ENCODE measurements at places on chromosomes 11 and 22.

DNA sequence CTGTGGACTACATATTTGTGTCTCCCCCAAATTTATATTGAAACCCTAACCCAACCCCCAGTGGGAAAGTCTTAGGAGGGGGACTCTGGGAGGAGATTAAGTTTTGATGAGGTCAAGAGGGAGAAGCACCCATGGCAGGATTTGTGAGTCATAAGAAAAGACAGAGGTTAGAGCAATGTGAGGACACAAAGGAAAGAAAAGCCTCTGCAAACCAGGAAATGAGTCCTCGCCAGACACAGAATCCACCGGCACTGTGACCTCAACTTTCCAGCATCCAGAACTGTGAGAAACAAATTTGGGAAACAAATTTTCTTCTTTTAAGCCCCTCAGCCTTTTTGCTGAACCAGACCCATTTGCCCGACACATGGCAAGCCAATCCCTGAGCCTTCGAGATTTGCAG is 397.0 kb downstream of the NTM start:
- no peak for DNase-seq

DNA sequence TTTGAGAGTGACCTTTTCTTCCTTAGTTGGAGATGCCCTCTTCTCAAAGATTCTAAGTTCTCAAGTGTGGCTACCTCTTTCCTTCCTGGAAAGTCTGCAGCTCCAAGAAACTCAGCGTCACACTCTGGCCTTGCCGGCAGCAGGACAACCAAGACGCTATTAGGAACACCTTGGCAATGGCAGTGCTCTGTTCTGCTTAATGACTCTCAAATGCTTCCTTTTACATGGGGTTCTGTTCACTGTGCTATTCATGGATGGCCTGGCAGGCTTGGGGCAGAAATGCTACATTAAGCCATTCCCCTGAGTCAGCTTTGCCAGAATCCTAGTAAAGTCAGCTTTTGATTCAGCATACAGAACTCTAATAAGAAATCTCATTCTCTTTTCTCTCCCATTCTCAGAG is 25.9 kb downstream of the LARGE2 start:
- DNase-seq = no peak

- no peak for DNase-seq
These were observed 332.4 kb downstream of the TBC1D22A start for GRCh38 chr22:47094861-47095330.

DNA sequence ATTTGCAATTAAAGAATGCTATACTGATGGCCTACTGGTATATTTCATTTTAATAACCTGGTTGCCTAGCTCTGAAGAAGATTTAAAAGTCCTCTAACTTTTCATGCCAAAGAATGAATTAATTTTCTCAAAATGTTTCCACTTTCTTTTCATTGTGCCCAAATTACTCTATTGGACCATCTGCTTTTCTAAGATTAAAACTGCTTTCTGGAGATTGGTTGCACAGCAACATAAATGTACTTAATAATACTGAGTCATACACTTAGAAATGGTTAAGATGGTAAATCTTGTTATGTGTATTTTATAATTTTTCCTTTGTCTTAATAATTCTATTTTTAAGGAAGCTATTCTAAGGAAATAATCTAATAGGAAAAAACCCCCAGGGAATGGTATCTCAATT is 150.2 kb downstream of the SWAP70 start:
- DNase-seq = no peak

- DNase-seq = no peak
These were observed 25.1 kb upstream of the FJX1 start for GRCh38 chr11:35593143-35593542.

DNA sequence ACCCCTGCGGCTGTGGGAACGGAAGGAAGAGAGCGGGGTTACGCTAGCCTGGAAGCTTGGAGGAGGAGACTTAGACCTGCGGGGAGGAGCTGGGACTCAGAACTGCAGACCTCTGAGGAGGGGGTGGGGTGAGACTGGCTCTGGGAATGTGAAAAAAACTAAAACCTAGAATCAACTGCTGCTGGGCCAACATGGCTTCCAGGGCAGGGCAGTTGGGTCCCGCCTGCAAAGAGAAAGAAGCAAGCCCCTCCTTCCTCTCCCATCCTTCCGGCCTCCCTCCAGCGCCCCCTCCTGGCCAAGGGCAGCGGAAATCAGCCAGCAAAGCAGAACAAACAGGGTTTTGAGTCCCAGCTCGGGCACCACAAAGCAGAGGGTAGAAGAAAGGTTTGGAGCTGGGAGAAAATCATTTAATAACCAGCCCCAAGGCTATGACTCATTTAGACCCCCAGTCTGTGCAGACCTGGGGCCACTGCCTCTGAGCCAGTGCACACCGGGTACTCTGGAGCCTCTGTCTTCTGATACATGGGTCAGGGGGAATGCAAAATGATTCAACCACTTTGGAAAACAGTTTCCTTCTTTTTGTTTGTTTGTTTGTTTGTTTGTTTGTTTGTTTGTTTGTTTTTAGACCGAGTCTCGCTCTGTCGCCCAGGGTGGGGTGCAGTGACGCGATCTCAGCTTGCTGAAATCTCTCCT is 7.3 kb upstream of the NCF4 start:
- peak; percentile 50 for DNase-seq

DNA sequence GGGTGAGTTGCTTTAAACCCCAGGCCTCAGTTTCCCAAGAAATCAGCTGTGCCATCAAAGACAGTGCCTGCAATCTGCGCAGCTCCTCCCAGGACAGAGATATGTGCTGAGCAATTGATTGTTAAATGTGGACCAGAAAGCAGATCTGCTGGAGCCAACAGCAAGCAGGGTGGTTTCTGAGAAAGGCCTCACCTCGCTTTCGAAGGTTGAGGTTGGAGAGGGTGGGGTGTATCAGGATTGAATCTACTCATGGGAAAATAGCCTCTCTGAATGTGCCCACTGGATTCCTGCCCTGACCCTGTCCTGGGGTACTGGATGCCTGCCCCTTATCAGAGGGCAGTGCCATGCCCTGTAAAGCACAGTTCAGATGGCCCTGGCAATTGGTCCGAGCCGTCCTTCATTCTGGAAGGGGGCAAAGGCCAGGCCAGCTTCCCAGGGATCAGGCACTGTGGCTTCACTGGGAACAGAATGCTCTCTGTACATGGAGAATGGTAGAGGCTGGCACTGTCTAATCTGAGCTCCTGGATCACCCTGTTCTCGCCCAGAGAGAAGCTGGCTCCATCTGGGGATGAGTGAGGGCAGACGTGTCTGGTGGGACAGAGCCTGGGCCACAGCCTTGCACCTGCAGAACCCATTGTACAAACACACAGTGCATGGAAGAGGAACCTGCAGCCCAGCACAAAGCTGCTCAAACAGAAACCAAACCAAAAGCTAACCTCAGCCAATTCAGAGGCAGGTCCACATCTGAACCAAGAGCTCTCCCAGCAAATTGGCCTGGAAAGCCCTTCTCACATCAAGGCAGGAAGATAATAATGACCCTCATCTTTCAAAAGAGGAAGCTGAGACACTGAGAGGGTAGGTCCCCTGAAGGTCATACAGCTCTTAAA is 15.2 kb downstream of the DHCR7 start:
- no peak for DNase-seq

DNA sequence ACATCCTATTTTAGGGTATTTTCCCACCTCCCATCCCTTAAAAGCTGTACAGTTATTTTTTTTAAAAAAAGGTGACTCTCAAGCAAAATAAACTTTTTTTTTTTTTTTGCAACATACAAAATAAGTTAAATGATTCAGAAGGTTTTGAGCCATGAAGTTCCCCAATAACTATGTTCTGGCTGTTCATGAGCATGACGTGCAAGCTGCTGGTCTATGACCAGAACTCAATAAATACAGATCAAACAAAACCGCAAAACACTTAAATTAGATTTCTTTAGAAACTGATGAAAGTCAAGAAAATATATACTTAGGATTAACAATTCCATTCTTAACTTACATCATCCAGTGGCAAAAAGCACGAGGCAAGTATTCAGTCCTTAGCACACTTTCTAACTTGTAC is 24.1 kb upstream of the CLNS1A start:
- DNase-seq = no peak

GRCh38 chr11:117489999-117490679 is 162.5 kb downstream of the CEP164 start:
- no peak for DNase-seq

- DNase-seq = no peak
These were observed 35.9 kb downstream of the PIK3C2A start for GRCh38 chr11:17171916-17172315.

DNA sequence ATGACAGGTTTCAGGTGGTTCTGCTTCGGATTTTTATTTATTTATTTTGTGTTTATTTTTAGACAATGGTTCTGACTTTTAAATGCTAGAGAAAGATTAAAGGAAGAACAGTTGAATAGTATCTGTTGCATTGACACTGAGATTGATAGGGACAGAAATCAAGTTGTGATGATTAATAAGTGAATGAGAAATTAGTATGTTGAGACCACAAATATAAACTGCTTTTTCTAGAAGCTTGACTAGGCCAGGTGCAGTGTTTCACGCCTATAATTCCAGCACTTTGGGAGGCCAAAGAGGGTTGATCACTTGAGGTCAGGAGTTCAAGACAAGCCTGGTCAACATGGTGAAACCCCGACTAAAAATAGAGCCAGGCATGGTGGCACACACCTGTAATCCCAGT is 65.1 kb upstream of the TNRC6B start:
- no peak for DNase-seq

DNA sequence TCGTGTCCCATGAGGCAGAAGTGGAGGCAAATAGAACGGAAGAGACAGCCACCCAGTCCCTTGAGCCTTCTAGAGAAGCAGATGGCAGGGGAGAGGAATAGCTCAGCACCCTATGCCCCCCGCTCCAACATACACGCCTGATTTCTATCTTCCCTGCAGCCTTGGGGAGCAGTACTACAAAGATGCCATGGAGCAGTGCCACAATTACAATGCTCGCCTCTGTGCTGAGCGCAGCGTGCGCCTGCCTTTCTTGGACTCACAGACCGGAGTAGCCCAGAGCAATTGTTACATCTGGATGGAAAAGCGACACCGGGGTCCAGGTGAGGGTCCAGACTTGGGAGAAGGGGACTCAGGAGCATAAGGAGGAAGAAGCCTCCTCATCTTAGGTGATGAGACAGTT is 6.6 kb downstream of the DPF2 start:
- no peak for DNase-seq

- no peak for DNase-seq
These were observed 62.5 kb downstream of the NAT10 start for GRCh38 chr11:34167961-34168360.

GRCh38 chr11:32382339-32383049 is 52.8 kb downstream of the WT1 start:
- DNase-seq = no peak

- DNase-seq = no peak
These were observed 476 bp downstream of the ARHGAP32 start for GRCh38 chr11:129191649-129192048.

DNA sequence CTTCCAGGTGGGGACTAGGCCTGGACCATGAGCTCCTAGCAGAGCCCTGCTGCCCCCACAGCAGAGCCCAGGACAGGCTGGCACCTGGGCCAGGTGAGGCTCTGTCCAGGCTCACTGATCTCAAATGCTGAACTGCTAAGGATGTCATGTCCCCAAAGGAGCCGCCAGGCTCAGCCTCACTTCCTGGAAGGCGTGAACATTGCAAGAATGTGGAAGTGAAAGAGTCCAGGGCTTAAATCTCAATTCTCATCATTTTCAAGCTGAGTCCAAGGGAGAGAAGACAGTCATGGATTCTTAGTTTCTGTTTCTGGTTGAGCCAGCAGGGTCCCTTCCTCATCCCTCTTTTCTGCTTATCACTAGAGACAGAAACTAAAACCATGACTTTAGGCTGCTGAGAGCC is 5.0 kb downstream of the ASCL2 start:
- no peak for DNase-seq

DNA sequence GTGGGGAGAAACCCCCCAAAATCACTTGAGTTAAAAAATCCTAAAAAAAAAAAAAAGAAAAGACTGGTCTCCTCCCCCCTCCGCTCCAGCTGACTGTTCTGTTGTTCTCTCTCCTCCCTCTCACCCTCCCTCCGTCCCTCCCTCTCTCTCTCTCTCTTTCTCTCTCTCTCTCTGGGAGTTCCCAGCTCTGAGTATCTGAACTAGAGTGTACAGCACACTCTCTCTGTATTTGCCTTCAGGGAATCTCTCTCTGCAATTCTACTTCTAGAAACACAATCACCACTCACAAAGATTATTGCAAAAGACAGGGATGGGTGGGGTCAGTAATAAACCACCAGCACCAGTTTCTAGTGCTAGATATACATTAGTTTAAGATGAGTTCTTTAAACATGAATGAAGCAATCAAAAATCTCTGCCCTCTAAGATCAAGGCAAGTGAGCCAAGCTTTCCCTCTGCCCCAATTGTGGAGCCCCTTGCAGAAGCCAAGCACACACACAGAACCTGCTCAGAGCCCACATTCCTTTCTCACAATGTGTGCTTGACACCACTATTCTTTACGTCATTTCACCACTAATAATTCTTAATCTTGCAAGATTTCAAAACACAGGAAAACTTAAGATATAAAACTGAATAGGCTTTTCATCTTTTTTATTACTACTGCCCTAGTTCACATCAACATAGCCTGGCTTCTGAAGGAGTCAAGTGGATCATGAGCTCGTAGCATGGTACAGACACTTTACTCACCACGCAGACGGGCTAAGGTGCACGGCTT is 133.5 kb downstream of the RBFOX2 start:
- no peak for DNase-seq
